NCI-H146 (cell line): ENCODE measurements at places on chromosomes 2 and 18.

- DNase-seq, result no peak
These were observed 164.1 kb downstream of the DCDC2C start for GRCh38 chr2:3867469-3867868.

- no peak for DNase-seq
These were observed 59.7 kb upstream of the CAPN13 start for GRCh38 chr2:30866974-30867373.

- no peak for DNase-seq
These were observed 204.4 kb upstream of the RASGRP3 start for GRCh38 chr2:33272001-33272400.

- no peak for DNase-seq
These were observed 754.6 kb upstream of the SOX11 start for GRCh38 chr2:4937550-4937949.

- DNase-seq, result no peak
These were observed 113.6 kb downstream of the FMNL2 start for GRCh38 chr2:152448606-152449005.

GRCh38 chr18:26190506-26190905 is 35.7 kb upstream of the TAF4B start:
- DNase-seq, result no peak
